ENCODE measurements at places on chromosomes 12 and 14.

DNA sequence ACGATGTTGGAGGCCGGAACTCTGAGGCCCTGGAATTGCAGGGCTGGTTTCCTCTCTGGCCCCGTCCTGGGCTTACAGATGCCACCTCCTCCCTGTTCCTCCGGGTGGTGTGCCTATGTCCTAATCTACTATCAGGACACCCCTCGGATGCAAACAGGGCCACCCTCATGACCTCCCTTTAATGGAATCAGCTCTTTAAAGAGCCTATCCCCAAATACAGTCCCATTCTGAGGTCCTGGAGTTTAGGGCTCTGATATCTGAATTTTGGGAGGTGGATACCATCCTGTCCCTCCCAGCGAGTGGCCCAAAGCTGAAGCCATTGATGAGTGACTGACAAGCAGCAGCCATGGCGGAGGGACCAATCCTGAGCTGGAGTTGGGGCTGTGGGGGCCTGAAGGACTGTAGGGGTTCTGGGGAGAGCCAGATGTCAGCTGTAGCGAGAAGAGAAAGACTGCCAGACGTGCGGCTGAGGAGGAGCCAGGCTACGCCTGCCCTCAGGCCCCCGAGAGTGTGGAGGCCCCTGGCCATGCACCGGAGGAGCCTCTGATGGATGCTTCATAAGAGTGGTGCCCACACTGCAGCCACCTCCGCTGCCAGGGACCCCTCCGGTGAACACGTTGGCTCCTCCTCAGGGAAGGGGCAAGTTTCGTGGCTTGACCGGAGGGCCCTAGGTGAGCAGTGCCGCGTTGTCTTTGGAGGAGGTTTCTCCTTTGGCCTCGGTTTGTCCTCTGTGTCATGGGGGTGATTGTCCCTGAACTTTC lies 100.2 kb downstream of the KIF26A start:
- no peak for DNase-seq

GRCh38 chr12:53378724-53379388 lies 1.1 kb upstream of the SP1 start:
- DNase-seq: no peak

DNA sequence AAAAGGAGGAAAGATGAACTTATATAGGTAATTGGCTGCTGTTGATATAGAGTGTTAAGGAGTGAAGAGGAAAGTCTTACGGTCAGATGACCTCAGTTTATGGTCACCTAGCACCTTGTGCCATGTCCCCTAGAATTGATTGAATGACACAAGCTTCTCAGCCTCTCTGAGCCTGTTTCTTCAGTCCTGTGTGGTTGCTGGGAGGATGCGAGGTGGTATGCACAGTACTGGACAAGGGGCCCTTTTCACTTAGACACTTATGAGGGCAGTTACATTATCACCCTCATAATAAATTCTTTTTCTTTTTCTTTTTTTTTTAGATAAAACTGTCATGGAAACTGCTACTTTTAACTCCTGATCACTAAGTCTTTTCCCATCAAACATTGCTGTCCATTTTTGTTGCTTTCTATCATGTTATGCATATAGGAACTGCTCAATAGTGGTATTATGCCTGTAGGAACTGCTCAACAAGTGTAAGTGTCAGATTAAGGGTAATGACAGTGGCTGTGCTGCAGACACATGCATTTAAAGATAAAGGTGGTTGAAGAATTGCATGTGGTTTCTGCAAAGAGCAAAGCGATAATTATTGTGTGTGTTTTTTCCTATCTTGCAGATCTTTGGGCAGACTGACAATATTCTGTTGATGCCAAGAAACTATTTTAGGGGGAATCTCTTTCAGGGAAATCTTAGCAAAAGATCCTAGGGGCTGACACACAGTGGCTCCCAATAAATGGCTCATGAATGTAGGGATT lies 11.6 kb downstream of the ANO6 start:
- DNase-seq: no peak

- no peak for DNase-seq
Observed at GRCh38 chr14:41570415-41571155, 36.1 kb upstream of the LRFN5 start.

GRCh38 chr14:50906326-50907065 lies 34.6 kb downstream of the ABHD12B start:
- no peak for DNase-seq

- no peak for DNase-seq
Observed at GRCh38 chr14:94926176-94926575, 156.3 kb upstream of the GSC start.

- no peak for DNase-seq
Observed at GRCh38 chr12:1580526-1580925, 13.9 kb downstream of the FBXL14 start.

DNA sequence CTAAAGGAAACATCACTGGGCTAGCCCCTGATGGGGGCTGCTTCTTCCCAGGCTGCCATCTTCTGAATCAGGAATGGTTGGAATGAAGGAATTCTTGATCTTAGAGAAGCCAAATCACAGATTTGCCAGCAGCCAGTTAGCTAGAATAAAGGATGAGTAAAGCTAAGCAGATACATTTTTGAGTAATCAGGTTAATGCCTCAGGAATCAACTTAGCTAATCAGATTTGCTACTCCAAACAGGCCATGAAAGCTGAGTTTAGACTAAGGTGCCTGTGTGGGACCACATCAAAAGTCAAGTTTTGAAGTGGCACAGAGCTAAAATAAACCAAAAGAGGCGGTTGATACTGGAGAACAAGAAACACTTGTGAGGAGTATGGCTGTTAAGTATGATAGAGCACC lies 28.8 kb upstream of the LMO3 start:
- no peak for DNase-seq

DNA sequence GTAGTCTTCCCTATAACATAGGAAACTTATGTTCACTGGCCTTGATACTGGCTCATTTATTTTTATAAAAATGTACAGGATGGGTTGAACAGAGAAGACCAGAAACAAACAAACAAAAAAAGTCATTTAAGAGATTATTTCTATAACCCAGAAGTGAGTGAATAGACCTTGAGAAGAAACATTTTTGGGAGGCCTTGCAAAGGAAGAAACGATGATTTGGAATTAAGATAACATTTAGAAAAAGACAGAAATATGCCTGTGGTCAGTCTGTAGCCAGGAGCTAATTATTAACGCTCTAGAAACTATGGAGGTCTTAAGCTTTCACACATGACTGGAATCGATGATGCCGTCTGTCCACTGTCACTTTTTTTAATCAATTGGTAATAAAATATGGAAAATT lies 264.0 kb downstream of the EGLN3 start:
- no peak for DNase-seq

DNA sequence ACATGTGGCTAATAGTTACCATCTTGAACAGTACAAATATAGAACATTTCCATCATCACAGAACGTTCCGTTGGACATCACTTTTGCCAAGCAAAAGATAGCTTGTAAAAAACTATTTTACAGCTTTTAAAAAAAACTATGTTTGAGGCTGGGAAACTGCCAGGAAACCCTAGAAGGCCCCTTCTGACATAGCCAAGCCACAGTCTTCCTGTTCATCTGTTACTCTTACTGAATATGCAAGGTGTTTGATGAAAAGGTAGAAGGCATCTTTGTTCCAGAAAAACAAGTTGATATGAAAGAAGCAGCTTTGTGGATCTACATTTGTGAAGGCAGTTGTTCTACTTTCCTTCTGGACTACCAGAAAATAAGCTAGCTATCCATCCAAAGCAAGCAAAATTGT lies 23.6 kb upstream of the WNK1 start:
- no peak for DNase-seq

- DNase-seq: no peak
Observed at GRCh38 chr12:2999265-2999841, 40.2 kb downstream of the TEAD4 start.

GRCh38 chr14:51727526-51727925 lies 75.8 kb downstream of the FRMD6 start:
- no peak for DNase-seq

DNA sequence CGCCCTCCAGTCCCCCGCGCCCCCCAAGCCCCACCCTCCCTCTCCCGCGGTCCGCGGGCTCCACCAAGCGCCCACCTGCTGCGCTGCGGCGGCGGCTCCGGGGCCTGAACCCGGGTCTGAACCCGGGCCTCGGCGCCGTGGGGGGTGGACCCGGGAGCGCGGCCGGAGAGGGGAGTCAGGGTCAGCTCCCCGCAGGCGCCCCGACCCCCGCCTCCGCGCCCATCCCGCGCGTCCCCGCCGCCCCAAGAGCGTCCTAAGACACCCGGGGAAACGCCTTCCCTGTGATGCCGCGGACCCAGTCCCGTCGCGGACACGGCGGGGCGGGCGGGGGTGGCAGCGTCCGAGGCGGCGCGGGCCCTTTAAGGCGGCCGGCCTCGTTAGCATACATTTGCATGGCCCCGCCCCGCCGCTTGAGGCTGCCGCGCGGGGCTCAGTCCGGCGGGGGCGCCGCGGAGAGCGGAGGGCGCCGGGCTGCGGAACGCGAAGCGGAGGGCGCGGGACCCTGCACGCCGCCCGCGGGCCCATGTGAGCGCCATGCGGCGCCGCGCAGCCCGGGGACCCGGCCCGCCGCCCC lies at the start of gene MMP17:
MMP17 (plus strand) TSS at position 433 of the 574 bp plus-strand sequence; CDS start at position 535, 102 bp downstream.
- peak; percentile 55 for DNase-seq

- DNase-seq: no peak
Observed at GRCh38 chr12:78269620-78270019, 438.9 kb downstream of the NAV3 start.

GRCh38 chr12:115506822-115507559 lies 770.5 kb downstream of the MED13L start:
- DNase-seq: no peak

GRCh38 chr12:46825591-46826414 lies at the start of gene SLC38A4:
Gene SLC38A4, minus strand, starts transcription at chr12:46825997. Its CDS starts 32,926 bp downstream, at chr12:46793071.
- no peak for DNase-seq

GRCh38 chr12:97886511-97887176 lies 424.0 kb downstream of the RMST start:
- no peak for DNase-seq

GRCh38 chr12:11641522-11641921 lies 8.0 kb upstream of the ETV6 start:
- no peak for DNase-seq

DNA sequence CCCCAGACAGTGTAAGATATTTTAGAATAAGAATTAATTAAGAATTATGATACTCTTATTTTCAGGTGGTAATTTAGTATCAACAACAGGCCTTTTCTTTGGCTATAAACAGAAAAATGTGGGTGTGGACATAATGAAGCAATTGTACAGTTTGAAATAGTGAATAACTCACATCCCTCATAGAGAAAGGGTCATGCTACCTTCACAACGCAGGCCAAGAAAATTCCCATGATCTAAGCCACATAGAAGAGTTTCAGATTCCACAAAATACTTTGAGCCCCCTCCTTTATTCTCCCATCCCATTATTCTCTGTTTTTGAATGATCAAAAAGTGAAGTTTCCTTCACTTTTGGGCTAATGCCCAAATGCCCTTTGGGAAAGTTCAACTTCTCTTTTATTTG lies 23.5 kb upstream of the DHRS7 start:
- no peak for DNase-seq

DNA sequence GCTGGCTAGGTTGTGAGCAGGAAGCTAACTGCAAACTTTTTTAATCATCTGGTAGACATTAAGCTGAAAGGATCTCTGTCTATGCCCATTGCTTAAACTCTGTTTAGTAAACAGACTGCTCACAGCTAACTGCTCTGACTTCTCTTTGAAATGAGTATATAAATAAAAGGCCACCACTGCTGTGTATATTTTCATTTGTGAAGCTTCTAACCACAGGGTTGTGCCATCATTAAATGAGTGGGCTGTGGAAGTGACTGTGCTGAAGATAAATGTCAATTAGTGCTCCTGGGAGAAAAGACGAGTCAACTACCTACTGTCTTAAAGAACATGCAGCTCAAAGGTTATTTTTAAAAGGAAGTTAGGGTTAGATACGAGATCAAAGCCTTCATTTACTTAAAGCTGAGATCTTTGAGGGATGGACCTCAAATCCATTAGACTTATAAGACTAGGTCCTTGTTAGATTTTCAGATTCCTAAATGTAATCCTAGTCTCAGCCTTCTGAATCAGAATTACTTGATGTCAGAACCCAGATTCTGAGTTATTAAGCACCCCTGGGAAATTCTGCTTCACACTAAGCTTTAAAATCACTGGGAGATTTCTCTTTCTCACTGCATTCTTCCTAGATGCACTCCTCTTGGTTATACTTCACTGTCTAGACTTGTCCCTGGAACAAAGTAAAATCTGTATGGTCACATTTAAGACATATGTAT lies 213.1 kb upstream of the FLRT2 start:
- DNase-seq: peak; percentile 20

DNA sequence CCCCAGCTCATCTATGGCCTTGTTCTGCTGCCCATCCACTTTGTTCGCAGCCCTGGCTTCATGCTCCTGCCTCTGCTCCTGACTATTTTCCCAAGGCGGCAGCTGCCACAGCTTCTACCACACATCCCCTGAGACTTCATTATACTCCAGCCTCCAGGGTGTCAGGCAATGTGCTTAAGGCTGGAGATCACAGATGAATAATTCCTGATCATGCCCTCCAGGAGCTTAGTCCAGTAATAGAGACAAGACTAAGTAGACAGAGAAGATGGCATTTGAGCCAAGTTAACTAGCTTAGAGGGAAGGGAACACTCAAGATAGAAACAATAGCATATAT lies 7.1 kb downstream of the TAPBPL start:
- no peak for DNase-seq

DNA sequence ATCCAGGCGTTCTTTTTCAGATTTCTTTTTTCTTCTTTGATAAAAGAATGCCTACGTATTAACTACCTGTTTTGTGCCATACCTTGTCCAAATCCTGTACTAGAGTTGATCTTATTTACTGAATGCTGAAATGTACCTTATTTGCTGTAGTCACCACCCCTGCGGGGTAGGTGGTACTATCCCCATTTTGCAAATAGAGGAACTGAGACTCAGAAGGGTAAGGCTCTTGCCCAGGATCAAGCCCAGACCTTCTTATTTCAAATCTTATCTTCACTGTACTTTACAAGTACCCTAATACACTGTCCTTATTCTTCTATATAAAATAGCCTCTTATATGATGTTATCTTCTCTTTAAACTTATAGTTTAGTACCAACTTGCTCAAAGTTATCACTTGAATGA lies 206.5 kb downstream of the SLC41A2 start:
- no peak for DNase-seq

GRCh38 chr12:12072064-12072760 lies 1.5 kb downstream of the BCL2L14 start:
- no peak for DNase-seq

DNA sequence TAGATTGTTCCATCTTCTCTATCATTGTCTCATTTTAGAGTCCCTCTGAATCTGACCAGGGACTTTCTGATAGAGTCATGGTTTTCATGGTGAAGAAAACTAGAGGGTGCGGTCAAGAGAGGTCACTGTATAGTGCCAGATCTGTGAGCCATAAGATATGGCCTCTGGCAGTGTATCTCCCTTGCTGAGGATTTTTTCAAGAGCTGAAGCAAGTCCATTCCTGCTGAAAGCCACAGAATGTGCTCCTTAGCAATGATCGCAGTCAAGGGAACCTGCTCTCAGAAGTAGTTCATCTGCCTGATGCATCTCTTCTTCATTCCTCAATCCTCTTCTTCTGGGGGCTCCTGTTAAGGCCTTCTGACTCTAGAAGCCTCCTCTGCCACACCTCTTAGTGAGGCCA lies 405.2 kb downstream of the EGLN3 start:
- no peak for DNase-seq

GRCh38 chr14:72906879-72907278 lies 13.0 kb upstream of the DPF3 start:
- DNase-seq: no peak

GRCh38 chr12:24977060-24977459 lies 28.2 kb upstream of the BCAT1 start:
- peak; percentile 78 for DNase-seq
